ENCODE measurements at places on chromosomes 3 and 15.

GRCh38 chr3:189507856-189508255, 123.3 kb upstream of the TP63 start:
- DNase-seq: no peak

DNA sequence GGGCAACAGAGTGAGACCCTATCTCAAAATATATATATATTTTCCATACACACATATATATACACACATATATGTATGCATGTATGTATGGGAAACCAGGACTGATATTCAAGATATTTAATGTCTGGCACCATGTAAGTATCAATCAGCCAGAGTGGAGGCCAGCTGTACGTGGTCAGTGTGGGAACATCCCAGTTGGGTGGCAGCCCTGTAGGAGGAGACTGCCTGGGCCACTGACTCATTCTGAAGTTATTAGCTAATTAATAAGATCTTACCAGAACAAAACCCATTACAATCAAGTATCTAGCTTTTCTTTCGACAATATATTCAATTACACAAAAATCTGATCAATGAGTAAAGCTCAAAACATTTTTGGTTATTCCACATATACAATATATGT, 85.1 kb upstream of the OCA2 start:
- no peak for DNase-seq

- DNase-seq: no peak
These were observed 3.0 kb upstream of the TJP1 start for GRCh38 chr15:29825227-29825626.

GRCh38 chr3:134066651-134067530, 37.2 kb upstream of the SLCO2A1 start:
- DNase-seq: no peak

GRCh38 chr3:51718547-51719409, 11.9 kb downstream of the GRM2 start:
- DNase-seq: no peak

DNA sequence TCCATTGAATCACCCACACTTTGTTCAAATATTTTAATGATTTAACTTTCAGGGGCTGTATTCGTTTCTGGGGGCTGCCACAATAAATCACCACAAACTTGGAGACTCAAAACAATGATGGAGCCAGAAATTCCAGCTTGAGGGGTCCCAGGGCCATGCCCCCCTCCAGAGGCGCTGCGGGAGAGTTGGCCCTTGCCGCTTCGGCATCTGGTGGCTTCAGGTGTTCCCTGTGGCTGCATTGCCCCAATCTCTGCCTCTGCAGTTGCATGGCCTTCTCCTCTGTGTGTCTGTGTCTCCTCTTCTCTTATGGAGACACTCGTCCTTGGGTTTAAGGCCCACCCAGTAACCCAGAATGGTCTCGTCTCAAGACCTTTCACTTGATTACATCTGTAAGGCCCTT, 144.7 kb downstream of the CHSY1 start:
- no peak for DNase-seq

- no peak for DNase-seq
These were observed 106.2 kb downstream of the TMCO5A start for GRCh38 chr15:38040615-38041014.

- no peak for DNase-seq
These were observed 426.7 kb downstream of the AGBL1 start for GRCh38 chr15:86506401-86506800.

GRCh38 chr3:130596484-130596883, 79.5 kb downstream of the COL6A6 start:
- no peak for DNase-seq

DNA sequence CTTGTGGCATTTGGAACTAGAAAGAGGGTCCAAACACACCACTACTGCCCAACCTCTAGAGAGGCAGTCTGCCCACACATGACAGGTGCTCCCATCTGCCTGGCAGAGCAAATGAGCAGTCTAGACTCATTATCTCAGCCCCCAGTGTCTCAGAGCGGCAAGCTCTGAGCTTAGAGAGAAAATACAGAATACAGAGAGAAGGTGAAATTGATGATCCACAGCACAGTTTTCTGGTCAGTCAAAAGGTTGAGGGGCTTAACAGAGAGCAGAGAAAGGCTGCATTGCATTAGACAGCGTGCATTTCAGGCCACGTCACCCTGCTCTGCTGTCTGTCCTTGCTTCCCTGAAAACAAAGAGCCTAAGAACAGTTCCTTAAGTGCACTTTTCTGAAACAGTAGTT, 135.1 kb downstream of the KCNMB2 start:
- no peak for DNase-seq

DNA sequence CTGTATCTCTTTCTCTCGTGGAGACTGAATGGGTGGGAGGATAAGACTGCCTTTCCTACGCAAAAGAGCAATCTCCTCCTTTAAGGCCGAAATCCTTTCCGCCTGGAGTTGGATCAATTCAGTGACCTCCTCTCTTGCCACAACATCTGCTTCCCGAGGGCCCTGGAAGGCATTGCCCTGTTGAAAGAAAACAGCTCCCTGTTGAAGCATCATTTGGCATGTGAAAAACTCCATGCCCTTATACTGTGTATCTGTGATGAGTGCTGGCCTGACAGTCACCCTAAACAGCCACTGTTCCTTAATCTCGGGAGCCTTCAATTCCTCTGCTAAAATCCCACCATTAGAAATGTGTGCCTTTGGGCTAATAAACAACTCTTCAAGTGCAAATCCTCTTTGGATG, 80.2 kb downstream of the BOC start:
- no peak for DNase-seq

- DNase-seq: no peak
These were observed 136.5 kb downstream of the CHSY1 start for GRCh38 chr15:101115393-101115785.

DNA sequence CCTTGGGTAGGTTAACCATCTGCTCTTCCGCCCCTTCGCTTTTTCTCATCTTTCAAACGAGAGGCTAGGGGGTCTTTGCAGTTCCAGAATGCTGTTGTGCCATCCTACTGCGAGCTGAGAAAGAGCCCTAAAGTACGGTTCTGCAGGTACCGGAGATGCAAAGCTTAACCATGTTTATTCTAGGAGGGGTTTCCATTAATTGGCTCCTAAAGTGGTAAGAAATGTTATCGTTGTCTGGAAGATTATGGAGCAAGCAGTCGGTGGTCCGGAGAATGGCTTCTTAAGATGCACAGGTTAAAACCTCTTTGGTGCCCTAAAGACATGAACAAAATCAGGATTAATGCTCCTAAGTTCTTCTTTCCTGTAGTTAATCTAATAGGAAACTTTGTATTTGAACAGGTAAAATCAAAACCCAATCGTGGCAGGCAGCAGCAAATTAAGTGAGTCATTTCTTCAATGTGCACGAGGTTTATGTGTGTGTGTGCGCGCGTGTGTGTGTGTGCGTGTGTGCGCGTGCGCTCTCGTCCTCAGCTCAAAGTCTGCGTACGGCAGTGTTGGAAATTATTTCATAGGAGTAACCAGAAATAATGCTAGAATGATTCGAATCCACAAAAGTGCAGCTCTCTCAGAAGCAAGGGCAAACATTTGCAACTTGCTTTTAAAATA, 772 bp downstream of the FAM81A start:
- DNase-seq: no peak

- no peak for DNase-seq
These were observed 128.4 kb upstream of the ZBED2 start for GRCh38 chr3:111723293-111724215.

DNA sequence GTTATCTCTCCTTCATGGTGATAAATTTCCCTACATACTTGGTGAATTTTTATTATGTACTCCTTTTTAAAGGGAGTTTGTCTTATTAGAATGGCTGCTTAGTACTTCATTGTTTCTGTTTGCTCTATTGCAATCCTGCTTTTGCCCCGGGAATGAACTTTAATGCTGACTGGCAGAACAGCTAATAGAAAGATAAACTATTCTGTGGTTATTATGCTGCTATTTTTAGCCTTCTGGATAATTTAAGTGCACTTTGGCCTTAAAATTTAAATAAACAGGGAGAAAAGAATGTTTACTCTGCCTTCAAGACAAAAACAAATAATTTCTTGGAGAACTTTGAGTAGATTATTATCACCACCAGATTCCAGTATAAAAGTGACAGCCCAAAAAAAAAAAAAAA, 413.8 kb upstream of the CCDC54 start:
- DNase-seq: no peak

GRCh38 chr3:22928216-22929110, 274.7 kb upstream of the UBE2E2 start:
- no peak for DNase-seq

- no peak for DNase-seq
These were observed 28.2 kb downstream of the PIK3CB start for GRCh38 chr3:138806376-138807080.

DNA sequence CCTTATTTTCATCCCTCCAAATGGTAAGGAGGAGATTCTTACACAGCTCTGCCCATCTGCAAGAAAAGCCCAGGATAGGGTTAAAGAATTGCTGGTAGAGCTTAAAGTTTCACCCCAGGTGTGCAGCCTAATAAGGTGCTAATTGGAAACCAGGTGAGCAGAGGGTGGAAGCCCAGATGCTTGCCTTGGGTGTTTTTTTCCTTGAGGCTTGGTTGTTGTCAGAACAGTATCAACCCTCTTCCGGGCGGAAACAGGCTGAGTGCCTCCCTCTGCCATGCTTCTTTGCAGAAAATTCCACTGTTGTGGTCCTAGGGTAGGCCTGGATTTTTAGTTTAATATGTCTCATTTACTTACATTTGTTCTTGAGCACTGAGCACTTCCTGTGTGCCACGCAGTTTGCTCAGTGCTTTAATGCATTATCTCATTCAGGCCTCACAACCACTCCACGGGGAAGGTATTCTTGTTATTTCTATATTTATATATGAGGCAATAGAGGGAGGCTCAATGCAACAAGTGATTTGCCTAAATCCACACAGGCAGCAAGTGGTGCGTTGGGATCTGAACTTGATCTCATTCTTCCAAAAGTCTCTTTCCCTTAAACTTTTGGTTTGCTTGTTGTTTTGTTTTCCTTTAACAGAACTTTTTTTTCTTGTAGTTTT, 115.0 kb upstream of the LRIG1 start:
- DNase-seq: no peak

DNA sequence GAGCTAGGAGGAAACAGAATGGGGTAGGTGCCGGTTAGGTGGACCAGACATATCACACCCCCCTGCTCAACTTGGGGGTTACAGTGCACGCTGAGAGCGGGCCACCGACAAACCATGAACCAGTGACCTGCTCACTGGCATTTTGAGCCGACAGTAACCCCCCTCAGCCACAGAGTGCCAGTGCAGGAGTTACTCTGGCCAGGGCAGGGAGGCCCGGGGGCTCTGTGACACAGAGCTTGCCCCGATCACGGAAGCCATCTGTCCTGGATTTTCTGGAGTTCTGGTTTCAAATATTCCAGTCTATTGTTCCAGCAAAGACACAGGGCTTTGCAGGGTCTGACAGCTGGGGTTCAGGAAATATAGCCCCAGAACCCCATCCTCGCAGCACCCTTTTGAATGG, 225.2 kb downstream of the VPS13C start:
- DNase-seq: no peak
